GM04503 (cell line): ENCODE measurements at places on chromosomes 2 and 18.

DNA sequence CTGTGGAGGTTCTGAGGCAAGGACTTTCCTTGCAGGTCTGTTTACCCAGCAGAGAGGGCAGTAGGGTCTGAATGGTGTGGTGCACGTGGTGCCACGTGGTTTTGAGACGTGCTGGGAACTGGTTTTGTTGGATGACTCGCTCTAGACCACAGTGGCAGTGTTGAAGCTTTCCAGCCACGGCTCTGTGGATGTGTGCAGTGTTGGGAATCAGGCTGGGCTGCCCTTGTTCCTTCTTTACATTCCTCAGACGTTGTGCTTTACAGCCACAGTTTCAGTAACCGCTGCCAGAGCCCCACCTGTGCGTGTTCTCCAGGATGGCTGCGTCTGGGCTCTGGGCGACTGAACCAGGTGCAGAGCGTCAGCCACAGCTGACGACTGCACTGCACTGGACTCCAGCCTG, 8.2 kb downstream of the CTDP1 start:
- no peak for DNase-seq

DNA sequence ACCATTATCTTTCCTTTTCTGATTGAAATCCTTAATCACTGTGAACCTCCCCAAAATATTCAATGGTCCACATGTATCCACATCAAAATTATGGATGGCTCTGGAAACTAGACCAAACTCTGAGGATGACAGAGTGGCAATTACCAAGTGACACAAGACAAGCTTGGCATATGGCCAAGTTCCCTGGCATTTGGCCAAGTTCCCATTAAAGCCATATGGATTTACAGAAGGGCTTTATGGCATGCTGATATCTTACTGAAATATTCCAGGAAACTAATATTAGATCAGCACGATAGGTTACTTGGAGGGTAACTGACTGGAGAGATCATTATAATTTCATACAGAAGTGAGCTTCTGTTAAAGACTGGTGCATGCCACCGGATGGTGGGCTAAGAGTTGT, 21.9 kb upstream of the CERS6 start:
- DNase-seq, result no peak

DNA sequence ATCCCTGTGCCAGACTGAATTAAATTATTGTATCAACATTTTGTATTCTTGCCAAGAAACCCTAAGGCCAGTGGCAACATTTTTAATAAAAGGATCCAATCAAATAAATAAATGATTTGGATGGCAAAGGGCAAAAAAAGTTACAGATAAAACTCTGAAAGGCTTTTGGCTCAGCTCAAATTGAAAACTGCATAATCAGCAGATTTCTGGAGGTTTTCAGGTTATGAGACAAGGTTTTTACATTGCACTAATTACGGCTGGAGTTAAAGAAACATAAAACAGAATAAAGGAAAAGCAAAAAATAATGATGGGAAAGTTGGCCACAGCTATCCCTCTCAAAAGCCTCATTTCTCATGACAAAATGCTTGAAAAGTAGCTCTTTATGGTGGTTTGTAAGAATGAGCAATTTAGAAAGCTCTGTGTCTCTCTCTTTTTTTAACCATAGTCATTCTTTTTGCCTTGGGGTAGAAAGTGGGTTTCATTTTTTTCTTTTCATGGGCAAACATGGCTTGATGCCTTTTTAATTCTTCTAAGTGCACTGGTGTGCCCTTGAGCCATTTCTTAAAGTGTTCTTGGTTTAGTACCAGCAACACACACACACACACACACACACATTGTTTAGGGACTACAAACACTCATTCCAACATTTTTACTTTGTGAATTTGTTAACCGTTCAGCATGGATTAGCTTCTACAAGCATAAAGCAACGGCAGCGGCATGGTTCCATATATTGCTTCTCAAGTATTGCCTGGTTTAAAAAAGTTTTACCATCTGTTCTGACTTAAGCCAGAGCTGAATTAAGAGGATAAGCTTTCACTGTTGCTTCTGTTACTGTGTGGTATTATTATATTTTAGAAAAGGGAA, 747.1 kb upstream of the FSHR start:
- no peak for DNase-seq

DNA sequence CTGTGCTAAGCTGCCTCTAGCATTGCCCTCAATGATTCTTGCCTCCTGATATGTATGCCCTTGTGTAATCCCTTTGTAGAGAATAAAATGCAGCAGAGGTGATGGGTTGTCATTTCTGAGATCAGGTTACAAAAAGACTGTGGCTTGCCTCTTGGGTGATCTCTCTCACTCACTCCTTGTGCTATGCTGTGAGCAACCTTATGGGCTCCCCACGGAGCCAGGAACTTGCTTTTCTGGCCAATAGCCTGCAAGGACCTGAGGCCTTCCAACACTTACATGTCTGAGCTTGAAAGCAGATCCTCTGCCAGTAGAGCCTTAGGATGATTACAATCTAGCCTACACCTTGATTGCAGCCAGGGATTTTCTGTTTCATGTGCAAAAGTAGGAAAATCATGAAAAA, 123.1 kb upstream of the XIRP2 start:
- DNase-seq, result no peak

DNA sequence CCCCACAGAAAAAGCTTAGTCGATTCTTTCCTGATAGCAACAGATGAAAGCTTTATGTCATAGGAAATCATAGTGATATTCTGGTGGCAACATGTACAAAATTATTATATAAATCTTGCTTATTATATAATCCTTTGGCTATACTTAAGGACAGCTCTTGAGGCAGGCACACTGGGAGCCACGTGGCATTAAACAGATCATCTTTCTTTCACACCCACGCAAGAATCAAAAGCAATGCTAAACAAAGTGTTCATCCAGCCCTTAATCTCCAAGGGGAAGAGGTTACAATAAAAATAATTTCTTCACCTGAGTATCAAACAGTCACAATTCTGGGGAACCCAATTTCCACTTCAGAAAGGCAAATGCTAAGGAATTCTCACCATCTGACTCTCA, 57.8 kb downstream of the CYB5A start:
- no peak for DNase-seq
